ENCODE measurements at places on chromosomes 1 and 21.
A peak's percentile ranks its signal among the peaks of the same experiment; 100 is the strongest.

DNA sequence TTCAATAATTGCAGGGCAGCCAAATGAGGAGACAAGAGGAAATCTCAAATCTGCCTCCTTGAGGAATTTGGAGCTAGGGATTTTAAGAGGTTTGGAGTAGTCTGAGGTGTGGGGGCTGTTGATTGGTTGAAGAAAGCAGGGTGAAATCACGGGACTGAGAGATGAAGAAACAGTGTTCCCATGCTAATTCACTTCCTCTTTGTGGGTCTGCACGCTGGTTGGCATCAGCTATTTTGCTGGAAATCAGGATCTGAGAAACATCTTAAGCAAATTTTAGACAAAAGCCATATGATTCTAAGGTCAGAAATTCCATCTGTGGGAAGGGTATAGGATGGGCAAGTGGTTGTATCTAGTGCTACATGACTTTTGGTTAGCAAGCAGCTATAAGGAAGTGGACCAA is 107.1 kb upstream of the PAXBP1 start:
- DNase-seq: no peak

DNA sequence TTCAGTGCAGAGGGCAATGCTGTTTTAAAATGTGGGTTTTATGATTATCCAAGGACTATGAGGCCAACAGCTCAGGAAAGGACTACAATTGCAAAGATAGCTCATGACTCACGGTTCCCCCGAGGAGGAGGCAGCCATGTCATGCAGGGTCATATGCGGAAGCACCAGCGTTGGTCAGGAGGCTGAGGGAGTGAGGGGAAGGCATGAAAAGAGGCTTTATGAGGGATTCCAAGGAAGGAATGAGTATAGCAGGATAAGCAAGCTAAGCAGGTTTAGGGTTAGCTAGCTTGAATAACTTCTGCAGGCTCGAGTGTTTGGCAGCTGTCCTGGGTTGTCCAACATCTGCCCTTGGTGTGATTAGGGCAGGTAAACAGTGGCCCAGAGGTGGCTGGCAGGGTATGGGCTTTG is 495.1 kb downstream of the SETD4 start:
- DNase-seq: peak; percentile 7

DNA sequence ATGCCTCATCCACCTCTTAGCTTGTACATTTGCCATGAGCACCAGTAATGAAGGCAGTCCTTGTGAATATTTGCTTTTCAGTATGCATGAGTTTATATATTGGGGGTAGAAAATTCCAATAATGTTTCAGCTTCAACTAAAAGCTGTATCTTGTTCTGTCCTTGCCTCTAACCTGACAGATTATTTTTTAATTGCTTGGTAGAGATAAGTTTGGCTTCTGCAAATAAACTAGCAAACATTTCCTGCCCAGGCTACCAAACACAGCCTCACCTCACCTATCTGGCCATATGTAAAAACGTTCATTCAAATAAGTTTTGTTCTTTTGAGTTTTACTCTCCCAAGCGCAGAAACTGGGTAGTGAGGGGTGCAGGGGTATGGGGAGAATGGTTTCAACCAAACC is 75.6 kb upstream of the HOOK1 start:
- DNase-seq: no peak

GRCh38 chr1:36080801-36081200 is 3.1 kb upstream of the TEKT2 start:
- DNase-seq: no peak

DNA sequence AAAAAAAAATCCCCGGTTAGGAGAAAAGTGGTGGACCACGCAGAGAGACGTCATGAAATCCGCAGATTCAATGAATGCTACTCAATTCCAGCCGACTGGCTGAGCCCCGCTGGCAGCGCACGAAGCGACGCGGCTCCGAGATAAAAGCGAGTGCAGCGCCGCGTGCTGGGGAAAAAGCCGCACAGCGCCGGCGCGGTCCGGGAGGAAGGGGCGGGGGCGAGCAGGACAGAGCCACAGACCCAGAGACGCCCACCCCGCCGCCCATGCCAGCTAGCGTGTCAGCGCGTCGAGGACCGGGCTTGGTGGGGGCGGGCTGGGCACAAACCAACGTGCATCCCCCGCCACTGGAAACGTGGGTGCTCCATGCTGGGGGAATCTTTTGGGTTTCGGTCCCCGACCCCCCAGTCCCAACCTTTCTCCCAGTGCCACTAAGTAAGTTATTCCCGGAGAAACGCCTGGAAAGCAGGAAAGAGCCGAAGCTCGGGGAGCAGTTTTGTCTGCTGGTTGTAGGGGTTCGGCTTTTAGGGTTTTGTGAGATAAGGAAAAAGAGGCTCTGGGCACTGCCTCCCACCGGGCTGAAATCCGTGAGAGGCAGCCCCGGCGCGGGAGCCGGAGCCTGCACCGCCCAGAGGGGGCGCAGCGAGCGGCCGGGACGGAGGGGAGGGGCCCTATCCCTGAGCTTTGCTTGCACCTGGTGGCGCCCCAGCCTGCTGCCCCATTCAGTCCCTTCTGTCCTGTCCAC is at the start of gene KCNJ6:
Gene KCNJ6, minus strand, starts transcription at position 148 of the 742 bp plus-strand sequence. CDS start 75,775 bp downstream, outside the sequence.
- DNase-seq: no peak

DNA sequence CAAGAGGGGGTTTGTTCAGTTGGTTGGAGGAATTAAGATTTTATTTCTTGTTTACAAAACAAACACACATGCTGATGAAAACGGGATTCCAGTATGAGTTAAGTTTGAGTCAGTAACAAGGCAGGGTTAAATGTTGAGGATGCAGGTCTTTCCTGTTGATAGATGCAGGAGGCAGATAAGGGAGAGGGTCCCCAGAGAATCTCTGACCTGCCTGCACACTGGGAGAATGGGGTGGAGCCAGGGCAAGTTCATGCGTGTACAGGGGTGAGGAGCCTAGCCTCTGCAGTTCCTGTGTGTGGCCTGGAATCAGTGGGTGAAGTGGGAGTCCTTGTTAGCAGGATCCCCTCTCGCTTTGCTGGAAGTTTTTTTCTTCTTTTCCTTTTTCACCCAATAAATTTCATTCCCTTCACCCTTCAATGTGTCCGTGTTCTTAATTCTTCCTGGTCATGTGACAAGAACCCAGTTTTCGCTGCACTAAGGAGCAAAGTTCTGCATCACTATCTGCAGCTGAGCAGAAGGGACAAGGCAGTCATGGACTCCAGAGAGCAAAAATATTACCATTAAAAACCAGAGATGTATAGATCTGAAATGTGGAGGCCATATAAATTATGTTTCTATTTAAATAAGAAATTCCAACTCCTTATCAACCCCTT is 69.9 kb upstream of the MARK1 start:
- no peak for DNase-seq

- no peak for DNase-seq
Observed at GRCh38 chr1:193335806-193336428, 149.5 kb upstream of the B3GALT2 start.

DNA sequence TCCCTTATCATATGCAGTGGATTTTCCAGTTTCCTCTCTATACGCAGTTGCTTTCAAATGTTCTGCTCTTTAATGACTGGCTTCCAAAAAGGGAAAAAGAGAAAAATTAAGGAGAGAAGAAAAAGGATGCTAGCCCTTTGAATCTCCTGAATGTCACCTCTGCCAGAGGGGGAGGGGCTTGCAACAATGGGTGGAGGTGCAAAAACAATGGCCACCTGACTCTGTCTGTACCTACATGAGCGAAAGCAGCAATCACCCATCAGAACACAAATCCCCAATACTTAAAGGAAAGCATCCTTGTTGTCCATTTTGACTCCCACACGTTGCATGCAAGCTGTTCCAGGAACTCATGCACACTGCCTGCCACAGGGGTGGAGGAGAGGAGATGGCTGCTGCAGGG is 61.2 kb downstream of the CCDC30 start:
- no peak for DNase-seq

DNA sequence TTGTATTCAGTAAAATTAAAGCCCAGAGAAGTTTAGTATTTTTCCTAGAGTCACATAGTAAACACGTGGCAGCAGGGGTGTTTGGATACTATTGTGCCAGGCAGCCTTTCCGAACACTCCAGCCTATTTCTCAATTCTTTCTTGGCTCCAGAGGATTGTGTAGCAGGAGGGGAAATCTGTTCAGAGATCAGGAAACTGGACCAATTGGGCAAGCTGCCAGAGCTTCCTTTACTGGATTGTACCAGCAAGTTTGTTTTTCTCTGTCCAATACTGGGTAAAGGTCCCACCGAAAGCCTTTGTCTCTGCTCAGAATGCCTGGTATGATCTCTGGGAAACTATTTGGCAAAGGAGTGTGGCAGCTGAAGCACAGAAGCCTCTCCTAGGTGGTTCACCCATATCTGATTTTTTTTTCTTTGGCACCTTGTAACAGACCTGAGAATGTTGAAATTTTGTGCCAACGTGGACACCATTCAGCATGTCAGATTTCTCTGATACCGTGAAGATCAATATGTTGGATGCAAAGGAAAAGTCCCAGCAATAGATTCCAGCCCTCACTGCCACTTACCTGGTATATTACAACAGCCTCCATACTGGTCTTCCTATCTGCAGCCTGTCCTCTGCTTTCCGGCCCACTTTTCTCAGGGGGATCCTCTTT is 126.2 kb downstream of the FGGY start:
- no peak for DNase-seq

GRCh38 chr1:36089393-36090121 is 865 bp downstream of the ADPRS start:
- peak; percentile 64 for DNase-seq

DNA sequence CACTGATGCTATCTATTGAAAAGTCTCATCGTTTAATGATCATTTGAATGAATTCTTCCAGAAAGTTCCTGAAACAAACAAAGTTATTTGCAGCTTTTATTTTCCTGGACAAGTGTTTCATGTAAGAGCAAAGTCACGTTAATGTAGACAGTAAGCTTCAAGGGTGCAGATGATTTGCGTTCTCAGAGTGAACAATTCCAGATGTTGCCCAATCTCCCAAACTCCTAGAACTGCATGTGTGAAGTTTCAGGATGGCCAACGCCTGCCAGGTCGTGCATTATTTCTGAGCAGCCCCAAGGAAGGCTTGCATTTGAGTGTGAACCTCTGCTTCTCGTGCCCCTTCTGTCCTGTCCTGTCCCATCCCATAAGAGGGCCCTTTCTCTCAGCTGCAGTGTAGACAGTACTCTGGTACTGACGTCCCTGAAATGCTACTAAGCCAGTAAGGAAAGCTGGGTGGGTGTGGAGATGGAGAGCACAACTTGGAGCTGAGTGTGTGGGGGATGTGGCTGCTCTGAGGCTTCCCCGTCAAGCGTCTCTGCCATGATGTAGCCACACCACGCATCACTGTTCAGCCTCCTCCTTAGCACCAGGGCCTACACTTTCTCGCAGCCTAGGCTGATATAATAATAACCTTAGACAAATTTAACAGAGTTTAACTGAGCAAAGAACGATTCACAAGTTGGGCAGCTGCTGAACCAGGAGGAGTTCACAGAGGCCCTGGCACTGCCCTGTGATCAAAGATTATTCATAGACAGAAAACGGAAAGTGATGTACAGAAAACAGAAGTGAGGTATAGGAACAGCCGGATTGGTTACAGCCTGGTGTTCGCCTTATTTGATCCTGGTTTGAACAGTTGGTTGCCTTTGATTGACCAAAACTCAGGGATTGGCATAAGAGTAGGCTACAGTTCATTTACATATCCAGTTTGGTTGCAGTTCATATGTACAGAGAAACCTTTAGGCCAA is 50.4 kb downstream of the RHOU start:
- DNase-seq: no peak

DNA sequence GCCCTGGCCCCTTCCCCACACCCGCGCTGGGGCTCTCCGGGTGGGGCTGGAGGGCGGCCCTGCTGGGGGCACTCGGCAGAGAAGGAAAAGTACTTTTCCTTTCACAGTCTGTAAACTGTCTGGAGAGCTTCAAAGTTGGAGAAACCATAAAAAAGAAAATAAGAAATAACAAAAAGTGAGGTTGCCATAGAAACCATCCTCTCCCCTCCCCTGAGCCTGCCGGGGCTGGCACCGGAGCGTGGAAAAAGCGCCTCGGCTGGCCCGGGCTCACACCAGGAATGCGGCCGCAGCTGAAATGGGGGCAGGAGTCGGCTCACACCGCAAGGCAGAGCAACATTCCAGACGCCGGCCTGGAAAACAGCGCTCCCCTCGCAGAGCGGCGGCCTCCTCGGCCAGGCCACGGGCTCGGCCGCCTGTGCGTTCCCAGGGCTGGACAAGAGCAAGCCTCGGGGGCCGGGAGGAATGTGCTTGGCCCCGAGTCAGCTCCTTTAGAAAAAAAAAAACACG is 69.2 kb downstream of the MORN1 start:
- DNase-seq: no peak

DNA sequence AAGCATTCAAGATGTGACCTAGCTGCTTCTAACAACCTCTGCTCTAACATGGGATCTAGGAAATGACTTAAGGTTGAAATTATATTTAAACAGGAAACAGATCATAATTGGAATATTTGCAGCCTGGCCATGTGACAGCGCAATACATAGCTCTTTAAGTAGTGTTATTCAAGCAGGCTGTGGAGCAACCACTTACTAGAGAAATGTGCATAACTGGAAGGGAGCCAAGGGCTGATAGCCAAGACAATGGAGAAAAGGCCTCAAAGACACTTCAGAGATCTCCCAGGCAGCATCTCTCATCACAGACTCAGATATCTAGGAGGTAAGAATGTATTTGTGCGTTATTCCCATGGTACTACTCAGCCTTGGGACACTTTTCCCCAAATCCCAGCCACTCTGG is 823.0 kb upstream of the PRMT6 start:
- no peak for DNase-seq

DNA sequence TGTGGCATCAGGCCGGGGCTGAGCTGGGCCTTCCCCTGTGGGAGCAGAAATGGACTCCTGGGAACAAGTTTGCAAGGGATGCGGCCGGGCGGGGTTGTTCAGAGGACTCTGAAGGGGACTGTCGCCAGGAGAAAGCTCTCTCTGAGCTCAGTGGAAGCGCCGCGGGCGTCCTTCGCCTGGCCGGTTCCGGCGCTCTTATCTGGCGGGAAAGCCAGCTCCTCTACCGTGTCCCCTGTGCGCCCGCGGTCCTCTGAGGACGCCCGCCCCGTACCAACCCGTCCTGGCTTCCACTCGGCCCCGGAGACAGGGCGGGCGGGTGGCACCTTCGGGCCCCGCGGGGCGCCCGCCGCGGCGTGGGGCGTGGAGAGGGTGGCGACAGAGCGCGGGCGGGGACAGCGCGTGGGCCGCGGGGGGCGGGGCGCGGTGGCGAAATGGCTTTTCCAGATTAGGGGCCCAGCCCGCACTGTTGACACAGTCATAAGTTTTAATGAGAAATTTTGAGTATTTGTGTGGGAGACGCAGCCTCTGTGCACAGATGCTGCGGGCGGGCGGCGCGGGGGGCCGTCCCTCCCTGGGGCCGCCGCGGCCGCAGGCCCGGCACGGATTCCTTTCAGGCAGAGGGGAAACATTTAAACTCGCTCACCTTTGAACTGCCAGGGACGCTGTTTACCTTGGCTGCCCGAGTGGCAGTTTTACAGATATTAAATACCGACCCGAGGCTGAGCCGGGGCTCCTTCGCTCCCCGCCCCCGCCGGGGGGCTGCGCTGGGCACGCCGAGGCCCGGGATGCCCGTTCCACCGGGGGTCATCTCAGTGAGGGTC is 70.2 kb downstream of the FOXD2 start:
- DNase-seq: no peak
